Activated CD4-positive, alpha-beta T cell treated with anti-CD3 and anti-CD28 coated beads for 4 hours (primary cell): ENCODE measurements at places on chromosomes 13 and 19.

- no peak for DNase-seq
These were observed 893.4 kb downstream of the DIAPH3 start for GRCh38 chr13:59270327-59270726.

GRCh38 chr19:47407417-47407774 is 11.9 kb downstream of the MEIS3 start:
- DNase-seq = no peak

- DNase-seq = peak; percentile 87
These were observed 11.9 kb downstream of the LTBP4 start for GRCh38 chr19:40612831-40613689.

DNA sequence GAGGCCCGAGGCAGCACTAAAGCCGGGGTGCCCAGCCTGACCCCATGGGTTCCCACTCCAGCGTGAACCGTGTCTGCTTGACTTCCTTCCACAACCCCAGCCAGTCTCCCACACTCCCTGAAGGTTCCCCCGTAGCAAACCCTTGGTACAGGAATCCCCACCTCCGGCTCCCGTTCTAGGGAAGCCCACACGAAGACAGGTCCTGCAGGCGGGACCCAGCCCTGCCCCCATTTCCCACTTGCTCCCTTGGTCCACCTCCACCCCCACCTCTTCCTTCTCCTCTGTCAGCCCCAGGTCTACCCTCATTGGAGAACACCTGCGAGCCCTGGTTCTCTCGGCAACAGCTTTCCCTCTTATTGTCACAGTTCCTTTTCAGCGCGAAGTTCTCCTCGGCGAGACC is 23.9 kb downstream of the C19orf81 start:
- DNase-seq = no peak

- no peak for DNase-seq
These were observed 61.9 kb downstream of the TSC22D1 start for GRCh38 chr13:44514278-44514677.
